ENCODE measurements at places on chromosomes 12 and 14. TPM values are rescaled to one million over a fixed set of nuclear protein-coding genes. Genes with fewer than 3 reads are reported as not detected.

Gene EIF5
- total RNA-seq = 182 TPM

Gene TAS2R20
- total RNA-seq = 2.2 TPM

Gene SRRM4
- total RNA-seq = under 0.01 TPM

Gene KRT82
- total RNA-seq = not detected

Gene ANO4
- 2.4 TPM for total RNA-seq

Gene ACSM4
- total RNA-seq = not detected
